HT-29 (cell line): ENCODE measurements at places on chromosomes 12 and 14. TPM values are rescaled to one million over a fixed set of nuclear protein-coding genes. Genes with fewer than 3 reads are reported as not detected.

Gene IGF1
- total RNA-seq = not detected in 2 replicates

Gene SMOC1
- total RNA-seq = not detected in 2 replicates

Gene MRPL52
- total RNA-seq = 45.9 and 56.1 TPM in 2 replicates

Gene CAPZA3
- total RNA-seq = not detected in 2 replicates

DNA sequence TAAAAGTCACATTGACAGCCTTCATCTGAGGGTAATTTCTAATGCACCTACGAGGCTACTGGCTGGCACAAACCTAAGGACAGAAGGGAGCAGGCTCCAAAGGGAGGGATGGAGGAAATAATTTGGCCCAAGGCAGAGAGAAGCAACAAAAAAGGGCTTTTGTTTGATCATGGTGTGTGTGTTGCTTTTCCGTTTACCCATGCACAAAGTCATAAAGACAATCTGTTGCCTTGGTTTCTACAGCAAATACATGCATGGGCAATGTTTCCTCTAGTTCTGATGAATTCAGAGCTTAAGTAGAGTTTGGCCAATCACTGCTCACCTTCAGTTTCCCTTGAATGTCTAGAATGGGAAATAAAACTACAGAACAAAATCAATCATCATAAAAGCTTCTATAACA lies 262.5 kb upstream of the CAND1 start:
- no peak for DNase-seq

GRCh38 chr12:94712815-94713515 lies 62.6 kb upstream of the TMCC3 start:
- DNase-seq = no peak

DNA sequence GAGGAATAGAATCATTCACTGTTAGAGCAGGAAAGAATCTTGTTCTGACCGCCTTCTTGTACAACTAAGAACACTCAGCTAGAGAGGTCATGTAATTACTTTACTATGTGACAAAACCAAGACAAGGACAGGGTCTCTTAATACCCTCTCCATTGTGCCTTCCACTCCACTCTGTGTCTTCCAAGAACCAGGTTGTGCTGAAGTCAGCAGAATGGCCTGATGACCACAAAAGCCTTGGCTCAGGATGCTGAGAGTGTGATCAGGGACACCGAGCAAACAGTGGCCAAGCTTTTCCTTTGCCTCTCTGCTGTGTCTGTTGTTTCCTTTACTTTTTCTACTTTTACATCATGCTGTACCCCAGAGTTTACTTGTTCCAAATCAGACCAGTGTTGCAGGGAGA lies 83.2 kb upstream of the RFX4 start:
- DNase-seq = no peak

- no peak for DNase-seq
Observed at GRCh38 chr14:100898465-100898864, 5.1 kb downstream of the RTL1 start.

GRCh38 chr14:55190906-55191202 lies 531 bp downstream of the DLGAP5 start:
- no peak for DNase-seq

DNA sequence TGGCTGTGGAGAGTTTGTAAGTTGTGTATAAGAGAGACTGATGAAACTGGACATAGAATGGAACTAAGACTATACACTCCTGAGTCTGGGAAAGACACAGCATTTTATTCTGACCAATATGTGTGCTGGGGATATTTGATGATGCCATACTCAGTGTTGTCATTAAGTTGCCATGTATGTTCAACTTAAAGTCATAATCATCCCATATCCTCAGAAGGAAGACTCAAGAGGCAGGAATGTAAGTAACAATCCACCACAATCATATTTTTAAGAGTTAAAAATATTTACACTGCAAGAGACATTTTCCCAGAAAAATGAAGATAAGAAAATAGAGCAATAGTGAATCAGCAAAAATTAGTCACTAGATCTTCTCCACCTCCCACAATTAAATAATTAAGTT lies 120.1 kb downstream of the MDGA2 start:
- DNase-seq = no peak

- no peak for DNase-seq
Observed at GRCh38 chr12:106425061-106425702, 67.6 kb downstream of the POLR3B start.

GRCh38 chr12:20370866-20371519 lies 2.7 kb downstream of the PDE3A start:
- DNase-seq = no peak

DNA sequence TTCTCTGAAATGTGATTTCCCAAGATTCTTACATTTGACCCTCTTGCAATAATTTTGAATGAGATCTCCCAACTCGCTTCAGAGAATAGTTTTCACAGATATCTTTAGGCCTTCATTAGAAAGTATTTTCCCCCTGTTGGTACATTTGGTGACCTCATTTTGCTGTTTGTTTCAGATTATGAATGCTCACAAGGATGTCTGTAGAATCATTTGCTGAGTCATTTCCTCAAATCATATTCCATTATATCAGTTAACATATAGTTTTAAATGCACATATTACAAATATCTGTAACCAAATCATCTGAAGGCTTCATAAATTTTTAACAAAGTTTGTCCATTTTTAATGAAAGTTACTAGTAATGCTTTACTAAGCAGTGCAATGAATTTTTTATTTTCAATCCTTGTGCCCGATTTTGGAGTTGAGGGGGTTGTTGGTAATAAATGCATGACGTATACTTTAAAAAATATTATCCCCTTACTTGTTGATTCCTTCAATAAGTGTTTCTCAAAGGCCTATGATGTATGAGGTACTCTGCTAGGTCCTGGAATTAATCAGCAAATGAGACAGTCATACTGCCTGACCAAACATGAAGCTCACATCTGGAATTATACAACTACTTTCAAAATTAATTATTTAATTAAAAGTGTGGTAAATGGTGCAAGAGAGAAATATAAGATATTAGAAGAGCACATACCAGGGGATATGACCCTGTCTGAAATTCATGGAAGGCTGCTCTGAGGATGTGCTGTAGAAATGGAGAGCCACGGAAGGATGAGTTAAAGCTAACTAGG lies 126.9 kb upstream of the RAP1B start:
- DNase-seq = no peak
